ENCODE measurements at places on chromosomes 1 and 21. TPM values are rescaled to one million over a fixed set of nuclear protein-coding genes. Genes with fewer than 3 reads are reported as not detected.

DNA sequence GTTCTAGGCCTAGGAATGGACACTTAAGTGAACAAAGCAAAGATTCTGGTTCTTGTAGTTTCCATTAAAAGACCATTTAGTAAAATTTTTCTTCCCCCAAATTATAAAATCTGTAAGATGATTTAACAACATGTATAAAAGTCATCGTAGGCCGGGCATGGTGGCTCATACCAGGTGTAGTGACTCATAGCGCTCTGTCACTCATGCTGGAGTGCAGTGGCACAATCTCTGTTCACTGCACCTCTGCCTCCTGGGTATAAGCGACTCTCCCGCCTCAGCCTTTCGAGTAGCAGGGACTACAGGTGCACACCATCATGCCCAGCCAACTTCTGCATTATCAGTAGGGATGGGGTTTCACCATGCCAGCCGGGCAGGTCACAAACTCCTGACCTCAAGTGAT is 9.1 kb downstream of the ASPM start:
- peaks cover 20% of the 10 kb centered on the region for H3K4me1 ChIP-seq
- H3K27ac ChIP-seq: no peak overlapping the region
- no peak overlapping the region for H3K4me3 ChIP-seq
- peaks cover 5% of the 10 kb centered on the region for H3K36me3 ChIP-seq
- DNase-seq: no peak
- no peaks in the 10 kb centered on the region for H3K27me3 ChIP-seq

ABCB10 gene
- total RNA-seq: 19.8 TPM

DNA sequence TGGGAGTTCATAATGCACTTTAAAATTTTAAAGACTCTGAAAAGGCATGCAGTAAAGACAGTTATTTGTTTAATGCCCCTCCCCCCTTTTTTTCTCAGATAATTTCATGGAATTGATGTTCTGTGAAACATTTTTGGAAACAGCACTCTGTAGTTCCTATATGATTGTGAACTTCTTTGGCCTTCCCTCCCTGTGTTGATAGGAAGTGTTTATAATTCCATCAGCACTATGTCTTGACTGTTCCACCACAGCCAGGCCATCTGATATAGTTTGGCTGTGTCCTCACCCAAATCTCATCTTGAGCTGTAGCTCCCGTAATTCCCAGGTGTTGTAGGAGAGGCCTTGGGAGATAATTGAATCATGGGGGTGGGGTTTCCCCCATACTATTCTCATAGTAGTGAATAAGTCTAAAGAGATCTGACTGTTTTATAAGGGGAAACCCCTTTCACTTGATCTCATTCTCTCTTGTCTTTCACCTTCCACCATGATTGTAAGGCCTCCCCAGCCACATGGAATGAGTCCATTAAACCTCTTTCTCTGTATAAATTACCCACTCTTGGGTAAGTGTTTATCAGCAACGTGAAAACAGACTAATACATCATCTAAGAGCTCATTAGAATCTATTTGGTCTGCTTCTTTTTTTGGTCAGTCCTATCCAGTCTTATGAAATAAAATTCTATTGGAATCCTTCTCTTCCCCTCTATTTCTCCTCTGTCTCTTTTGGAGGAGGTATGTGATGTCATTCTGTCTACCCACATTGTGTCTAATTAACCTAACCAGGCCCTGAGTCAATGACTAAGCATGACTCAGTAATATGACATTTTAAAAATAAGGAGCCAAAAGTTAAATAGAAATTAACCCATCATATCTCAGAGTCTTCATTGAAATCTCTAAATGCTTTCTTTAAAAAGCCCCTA is 8.9 kb downstream of the CCDC185 start:
- no peak overlapping the region for H3K27ac ChIP-seq
- H3K4me1 ChIP-seq: no peaks in the 10 kb centered on the region

GRCh38 chr1:187034501-187034900 is 205.8 kb downstream of the PLA2G4A start:
- H3K4me1 ChIP-seq: peaks cover 14% of the 10 kb centered on the region
- no peaks in the 10 kb centered on the region for H3K27me3 ChIP-seq
- no peak overlapping the region for H3K4me3 ChIP-seq

GRCh38 chr1:173332026-173332425 is 124.9 kb upstream of the TNFSF4 start:
- H3K4me1 ChIP-seq: peaks cover 15% of the 10 kb centered on the region
- H3K27me3 ChIP-seq: no peaks in the 10 kb centered on the region
- no peak overlapping the region for H3K4me3 ChIP-seq
- no peak overlapping the region for H3K27ac ChIP-seq

DNA sequence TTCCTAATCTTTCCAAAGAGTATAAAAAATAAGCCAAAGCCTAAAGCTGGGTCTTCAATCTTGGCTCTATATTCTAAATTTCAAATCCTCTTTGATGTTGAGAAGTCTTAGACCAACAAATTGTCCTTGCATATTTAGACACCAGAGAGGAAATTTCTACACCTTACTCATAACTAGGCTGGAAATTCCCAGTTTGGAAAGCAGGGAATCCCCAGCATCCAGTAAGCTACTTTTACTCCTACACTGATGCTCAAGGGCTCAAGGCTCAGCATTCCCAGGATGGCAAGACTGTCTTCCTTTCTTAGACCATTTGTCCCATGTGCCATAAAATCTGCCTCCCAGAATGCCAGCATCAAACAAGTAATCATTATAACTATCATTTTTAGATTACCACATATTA is 28.3 kb downstream of the PRDX6 start:
- DNase-seq: no peak
- peaks cover 3% of the 10 kb centered on the region for H3K27me3 ChIP-seq
- no peaks in the 10 kb centered on the region for H3K36me3 ChIP-seq

SPRR2A gene
- not detected for total RNA-seq

- no peak overlapping the region for H3K27ac ChIP-seq
- H3K36me3 ChIP-seq: no peaks in the 10 kb centered on the region
- no peaks in the 10 kb centered on the region for H3K4me1 ChIP-seq
Measured at GRCh38 chr1:201036188-201036842, 12.8 kb upstream of the KIF21B start.

- H3K27me3 ChIP-seq: no peaks in the 10 kb centered on the region
- H3K36me3 ChIP-seq: no peaks in the 10 kb centered on the region
- no peaks in the 10 kb centered on the region for H3K4me1 ChIP-seq
- no peak overlapping the region for H3K27ac ChIP-seq
- H3K4me3 ChIP-seq: no peak overlapping the region
Measured at GRCh38 chr1:171191992-171192391, 6.9 kb downstream of the FMO2 start.

GRCh38 chr1:46798810-46799209 is at the start of gene CYP4B1:
TSS of gene CYP4B1 (plus strand) at chr1:46799046. CDS start at chr1:46799082, 36 bp downstream.
- no peaks in the 10 kb centered on the region for H3K4me1 ChIP-seq
- H3K27me3 ChIP-seq: no peaks in the 10 kb centered on the region
- H3K27ac ChIP-seq: no peak within 1 kb of the TSS

FAM229A gene
- 11.6 TPM for total RNA-seq

DNASE2B gene
- total RNA-seq: not detected

GRCh38 chr1:161001525-161001924 is 19.4 kb downstream of the F11R start:
- H3K4me1 ChIP-seq: peaks cover 13% of the 10 kb centered on the region
- no peak for DNase-seq
- H3K27me3 ChIP-seq: no peaks in the 10 kb centered on the region
- H3K27ac ChIP-seq: no peak overlapping the region
- H3K4me3 ChIP-seq: no peak overlapping the region

- DNase-seq: no peak
- H3K27me3 ChIP-seq: no peaks in the 10 kb centered on the region
- H3K4me1 ChIP-seq: no peaks in the 10 kb centered on the region
- no peak overlapping the region for H3K4me3 ChIP-seq
- H3K27ac ChIP-seq: no peak overlapping the region
Measured at GRCh38 chr1:228490120-228491078, 3.2 kb downstream of the RNF187 start.

DNA sequence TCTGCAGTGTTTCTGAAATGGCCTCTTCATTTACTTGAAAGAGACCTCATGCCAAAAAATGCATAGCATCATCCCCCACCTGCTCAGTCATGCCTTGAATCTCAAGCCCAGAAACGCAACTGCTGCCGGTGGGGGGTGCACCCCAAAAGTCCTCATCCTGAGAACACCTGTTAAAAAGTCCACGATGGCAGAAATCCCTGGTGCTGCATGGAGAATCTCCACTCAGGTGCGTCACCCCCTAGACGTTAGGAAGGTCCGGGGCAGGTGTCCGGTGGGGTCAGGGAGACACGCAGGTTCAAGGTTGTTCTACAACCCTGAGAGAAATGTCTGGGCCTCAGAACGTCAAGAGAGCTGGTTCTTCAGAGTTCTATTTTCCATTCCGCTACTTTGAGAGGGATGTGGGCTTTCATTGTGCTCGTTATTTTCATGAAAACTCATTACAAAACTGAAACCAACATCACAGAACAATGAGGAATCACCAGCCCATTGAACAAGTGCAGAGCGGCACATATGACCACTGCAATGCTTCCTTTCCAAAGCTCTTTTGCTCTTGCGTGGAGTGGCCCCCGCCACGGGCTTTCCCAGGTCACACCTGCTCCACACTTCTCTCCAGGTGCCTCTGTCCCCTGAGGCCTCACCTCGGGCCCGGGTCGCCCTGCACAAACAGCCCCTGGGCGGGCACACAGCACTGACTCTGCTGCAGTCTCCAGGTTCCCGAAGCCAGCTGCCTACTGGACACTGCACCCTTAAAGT is 201.9 kb downstream of the TOMM20 start:
- H3K4me3 ChIP-seq: no peak overlapping the region
- H3K27ac ChIP-seq: peak overlapping the region; percentile 90
- H3K27me3 ChIP-seq: no peaks in the 10 kb centered on the region
- H3K36me3 ChIP-seq: no peaks in the 10 kb centered on the region

MLLT11 gene
- 26.5 TPM for total RNA-seq

DNA sequence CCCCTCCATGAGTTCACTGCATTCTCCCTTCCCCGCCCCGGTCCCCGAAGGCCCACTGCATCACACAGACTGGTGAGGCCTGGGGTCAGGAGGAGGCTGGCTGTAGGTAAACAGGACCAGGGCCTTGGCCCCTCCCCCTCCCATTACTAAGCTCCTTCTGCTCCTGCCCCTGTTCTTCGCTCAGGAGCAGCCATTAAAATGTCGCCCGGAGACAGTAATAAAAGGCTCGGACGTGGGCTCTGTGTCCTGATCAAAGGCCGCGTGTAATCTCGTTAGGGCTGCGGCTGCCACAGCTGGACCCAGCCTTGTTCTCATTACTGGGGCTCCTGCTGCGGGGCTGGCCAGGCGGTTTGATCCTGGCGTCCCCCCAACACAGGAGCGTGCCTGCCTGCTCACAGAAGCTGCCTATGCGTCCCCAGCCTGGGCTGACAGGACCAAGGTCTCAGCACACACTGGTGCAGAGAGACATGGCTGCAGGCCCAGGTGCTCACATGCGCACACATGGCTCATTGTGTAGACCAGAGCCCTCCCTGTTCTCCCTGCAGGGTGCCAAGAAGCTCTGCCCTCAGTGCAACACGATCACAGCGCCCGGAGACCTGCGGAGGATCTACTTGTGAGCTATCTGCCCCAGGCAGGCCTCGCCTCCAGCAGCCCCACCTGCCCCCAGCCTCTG is 24.0 kb downstream of the TMEM53 start:
- no peak for DNase-seq
- peaks cover 35% of the 10 kb centered on the region for H3K36me3 ChIP-seq
- H3K27ac ChIP-seq: no peak overlapping the region
- no peaks in the 10 kb centered on the region for H3K4me1 ChIP-seq
- H3K27me3 ChIP-seq: no peaks in the 10 kb centered on the region

GRCh38 chr1:245842106-245842505 is 665.0 kb downstream of the SMYD3 start:
- peak; percentile 17 for DNase-seq
- no peak overlapping the region for H3K4me3 ChIP-seq
- H3K36me3 ChIP-seq: no peaks in the 10 kb centered on the region
- no peaks in the 10 kb centered on the region for H3K27me3 ChIP-seq
- no peak overlapping the region for H3K27ac ChIP-seq
- H3K4me1 ChIP-seq: no peaks in the 10 kb centered on the region

GSTM4 gene
- total RNA-seq: 5.5 TPM

DNA sequence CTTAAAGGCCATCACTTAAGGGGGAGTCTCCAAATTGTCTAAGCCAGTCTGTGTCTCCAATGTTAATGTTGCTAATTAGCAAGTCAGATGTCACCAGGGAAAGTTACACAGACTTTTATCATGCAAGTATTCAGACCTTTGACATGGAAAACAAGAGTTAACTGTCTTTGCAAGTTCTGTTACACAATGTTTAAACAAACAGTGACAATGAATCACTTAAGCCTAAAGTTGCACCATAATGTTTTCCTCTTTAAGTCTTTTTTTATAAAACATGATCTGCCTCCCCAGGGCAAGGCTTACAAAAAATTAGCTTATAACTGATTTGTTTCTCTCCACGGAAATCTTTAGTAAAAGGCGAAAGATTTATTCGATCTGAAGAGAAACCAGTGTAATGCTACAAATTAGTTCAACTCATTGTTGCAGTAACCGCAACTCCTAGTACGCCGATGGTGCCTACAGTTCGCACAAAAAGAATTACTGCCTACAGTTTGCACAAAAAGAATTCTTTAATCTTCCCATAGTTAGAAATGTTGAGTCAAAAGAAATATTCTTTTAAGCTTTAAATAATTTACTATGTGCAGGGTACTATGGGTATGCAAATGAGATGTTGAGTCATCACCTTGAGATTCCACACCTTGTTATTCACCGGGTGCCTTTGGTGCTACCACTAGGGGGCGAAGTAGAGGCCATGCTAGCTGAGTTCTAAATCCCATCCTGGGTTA is 45.3 kb downstream of the HHAT start:
- no peaks in the 10 kb centered on the region for H3K27me3 ChIP-seq
- peak; percentile 65 for DNase-seq
- H3K4me1 ChIP-seq: peaks cover 7% of the 10 kb centered on the region
- H3K4me3 ChIP-seq: no peak overlapping the region
- H3K36me3 ChIP-seq: no peaks in the 10 kb centered on the region
- H3K27ac ChIP-seq: peak overlapping the region; percentile 94

DNA sequence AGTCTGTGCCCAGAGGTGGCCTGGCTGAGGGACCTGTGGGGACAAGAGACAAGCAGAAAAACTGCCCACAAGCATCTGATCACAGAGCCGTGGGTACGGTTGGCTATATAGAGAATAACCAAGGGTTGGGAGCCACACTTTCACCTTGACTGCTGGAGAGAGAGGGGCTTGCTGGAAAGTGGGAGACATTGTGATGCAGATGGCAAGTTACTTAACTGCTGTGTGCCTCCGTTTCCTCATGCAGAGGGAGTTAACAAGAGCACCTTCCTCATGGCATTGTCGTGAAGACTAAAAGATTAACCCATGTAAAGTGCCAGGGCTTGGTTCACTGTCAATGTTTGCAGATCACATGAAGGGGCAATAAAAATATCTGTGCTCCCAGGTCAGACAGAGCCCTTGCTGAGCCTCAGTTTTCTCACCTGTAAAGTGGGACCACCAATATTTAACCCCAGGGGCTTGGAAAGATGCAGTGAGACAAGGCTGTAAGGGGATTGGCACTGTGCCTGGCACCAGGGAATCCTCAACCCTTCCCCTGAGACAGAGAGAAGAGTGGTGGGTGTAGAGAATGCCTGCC is 52.8 kb downstream of the SDC3 start:
- peaks cover 3% of the 10 kb centered on the region for H3K4me1 ChIP-seq
- no peak overlapping the region for H3K27ac ChIP-seq
- H3K27me3 ChIP-seq: peaks cover 8% of the 10 kb centered on the region
- H3K4me3 ChIP-seq: no peak overlapping the region

GRCh38 chr1:26537951-26538352 is 8.4 kb downstream of the RPS6KA1 start:
- H3K27ac ChIP-seq: no peak overlapping the region
- no peaks in the 10 kb centered on the region for H3K36me3 ChIP-seq
- no peak for DNase-seq
- no peak overlapping the region for H3K4me3 ChIP-seq

GRCh38 chr1:247713753-247714152 is 2.7 kb downstream of the OR6F1 start:
- no peak overlapping the region for H3K4me3 ChIP-seq
- no peak for DNase-seq
- no peaks in the 10 kb centered on the region for H3K27me3 ChIP-seq
- H3K27ac ChIP-seq: no peak overlapping the region
- H3K4me1 ChIP-seq: no peaks in the 10 kb centered on the region
- H3K36me3 ChIP-seq: no peaks in the 10 kb centered on the region

Measured in endothelial cell of umbilical vein (primary cell).